ENCODE measurements at places on chromosomes 11 and 22. TPM values are rescaled to one million over a fixed set of nuclear protein-coding genes. Genes with fewer than 3 reads are reported as not detected.

GRCh38 chr11:61905067-61905696, 12.2 kb downstream of the RAB3IL1 start:
- no peak for DNase-seq

Gene MUC5AC
- not detected for polyA plus RNA-seq

- DNase-seq, result no peak
Observed at GRCh38 chr22:33116841-33117547, 58.8 kb upstream of the SYN3 start.

GRCh38 chr11:93490996-93491618, 52.1 kb downstream of the SMCO4 start:
- no peak for DNase-seq

- DNase-seq, result no peak
Observed at GRCh38 chr11:46404476-46405017, 13.0 kb upstream of the CHRM4 start.

- DNase-seq, result no peak
Observed at GRCh38 chr22:22817468-22818201, 70.0 kb upstream of the IGLL5 start.

Gene SLC22A25
- not detected for polyA plus RNA-seq

All from right renal cortex interstitium (tissue), 3 donors.